ENCODE measurements at places on chromosomes 4 and X.

GRCh38 chr4:168685136-168685809 lies 188.4 kb downstream of the PALLD start:
- no peak for DNase-seq

DNA sequence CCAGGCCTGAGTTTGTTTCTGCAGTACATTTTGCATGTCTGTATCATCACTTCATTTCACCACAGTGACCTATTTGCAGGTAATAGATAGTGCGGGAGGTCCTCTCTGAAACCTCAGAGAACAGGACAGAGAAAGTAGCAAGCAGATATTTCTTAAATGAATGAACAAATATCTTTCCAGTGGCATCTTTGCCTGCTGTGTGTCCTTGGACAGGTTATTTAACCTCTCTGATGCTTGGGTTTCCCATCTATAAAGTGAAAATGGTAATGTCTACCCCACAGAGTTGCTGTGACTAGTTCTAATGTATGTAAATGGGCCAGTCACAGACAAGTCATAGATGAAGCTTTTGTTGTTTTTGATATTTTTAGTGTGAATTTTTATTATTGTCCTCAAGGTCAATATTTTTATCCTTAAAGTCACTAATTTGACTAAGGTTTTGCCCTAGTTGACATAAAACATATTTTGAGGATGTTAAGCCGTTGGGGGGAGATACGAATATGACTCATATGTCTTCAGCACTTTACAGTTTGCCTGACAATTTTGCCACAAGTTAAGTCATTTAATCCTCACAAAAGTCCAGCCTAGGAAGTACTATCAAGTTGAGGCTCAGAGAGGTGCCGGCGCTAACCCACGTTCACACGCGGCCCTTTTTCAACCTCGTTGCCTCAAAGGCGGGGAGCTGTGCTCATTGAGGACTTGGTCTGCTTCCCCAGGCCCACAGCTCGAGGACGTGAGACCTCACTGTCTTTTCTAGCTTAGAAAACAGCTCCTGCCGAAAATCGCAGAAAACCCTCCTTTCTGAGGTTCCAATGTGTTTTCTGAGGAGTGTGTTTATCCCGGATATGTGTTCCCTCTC lies 126.7 kb upstream of the STX18 start:
- no peak for DNase-seq

- DNase-seq, result no peak
Observed at GRCh38 chr4:155735496-155735895, 23.3 kb upstream of the GUCY1B1 start.

DNA sequence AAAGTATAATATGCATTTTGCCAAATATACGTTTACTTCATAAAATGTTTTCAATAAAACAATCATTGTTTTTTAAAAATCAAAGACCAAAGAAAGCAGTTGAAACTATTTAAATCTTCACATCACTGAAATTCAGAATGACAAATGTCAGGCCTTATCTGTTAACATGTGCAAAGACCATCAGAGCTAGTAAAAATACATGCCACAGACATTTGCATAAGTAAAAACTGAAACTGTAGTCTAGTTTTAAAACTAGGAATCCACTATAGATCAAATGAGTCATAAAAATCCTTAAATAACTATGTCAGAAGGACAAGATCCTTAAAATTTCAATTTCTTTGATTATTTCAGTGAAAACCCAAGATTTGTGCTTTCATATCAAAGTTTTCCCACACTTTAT lies 24.8 kb downstream of the KLHL15 start:
- no peak for DNase-seq

- peak; percentile 66 for DNase-seq
Observed at GRCh38 chr4:61245069-61245714, 45.1 kb downstream of the ADGRL3 start.

DNA sequence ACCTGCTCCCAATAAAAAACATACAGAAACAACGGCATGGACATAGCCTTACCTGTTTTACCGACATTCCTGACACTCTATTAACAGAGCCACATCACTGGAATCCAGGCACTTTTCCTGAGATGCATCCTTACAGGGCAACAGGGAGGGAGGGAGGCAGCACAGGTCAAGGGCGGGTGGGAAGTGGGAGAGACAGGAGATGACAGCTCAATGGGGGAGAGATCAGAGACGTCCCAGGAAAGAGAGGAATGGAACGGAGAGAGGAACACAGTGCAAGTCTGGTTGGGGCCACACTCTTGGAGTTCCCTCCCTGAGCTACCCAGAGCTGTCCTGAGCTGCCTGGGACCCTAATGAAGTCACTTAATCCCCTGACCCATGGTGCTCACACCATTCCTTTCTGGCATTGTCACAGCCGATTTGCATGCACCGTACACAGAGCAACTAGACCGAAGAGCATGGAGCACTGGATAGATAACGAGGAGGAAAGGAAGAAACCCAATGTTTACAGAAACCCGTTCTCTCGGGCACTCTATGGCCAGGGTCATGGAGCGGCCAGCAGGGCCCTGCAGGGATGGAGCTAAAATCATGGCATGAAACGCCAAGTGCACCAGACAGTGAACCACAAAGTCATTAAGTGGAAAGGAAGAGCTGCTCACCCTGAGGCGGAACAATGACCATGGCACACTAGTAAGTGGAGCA lies 93.1 kb downstream of the NSUN7 start:
- DNase-seq, result peak; percentile 43

GRCh38 chrX:108299101-108299591 lies 139.1 kb downstream of the COL4A6 start:
- DNase-seq, result peak; percentile 73

DNA sequence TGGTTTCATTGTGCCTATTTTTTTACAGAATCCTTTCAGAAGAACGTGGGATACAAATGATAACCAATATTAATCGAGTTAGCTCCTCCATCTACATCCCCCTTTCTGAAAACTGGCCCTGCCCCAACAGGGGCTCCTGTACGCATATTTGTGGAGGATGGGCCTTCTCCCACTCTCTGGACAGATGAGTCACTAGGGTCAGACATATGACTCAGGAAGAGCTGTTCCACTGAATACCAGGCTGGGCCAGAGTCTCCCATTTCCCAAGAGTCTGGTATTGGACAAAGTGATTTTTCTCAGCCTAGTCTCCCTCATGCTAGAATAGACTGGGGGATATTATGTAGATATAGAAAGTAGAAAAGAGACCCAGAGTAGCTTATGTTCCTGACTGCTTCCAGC lies 142.4 kb downstream of the TSPAN5 start:
- DNase-seq, result no peak

All from kidney (tissue), 22 donors.